ENCODE measurements at places on chromosomes 4 and X.

GRCh38 chr4:140297221-140297570 lies 76.2 kb upstream of the SCOC start:
- no peak for DNase-seq

DNA sequence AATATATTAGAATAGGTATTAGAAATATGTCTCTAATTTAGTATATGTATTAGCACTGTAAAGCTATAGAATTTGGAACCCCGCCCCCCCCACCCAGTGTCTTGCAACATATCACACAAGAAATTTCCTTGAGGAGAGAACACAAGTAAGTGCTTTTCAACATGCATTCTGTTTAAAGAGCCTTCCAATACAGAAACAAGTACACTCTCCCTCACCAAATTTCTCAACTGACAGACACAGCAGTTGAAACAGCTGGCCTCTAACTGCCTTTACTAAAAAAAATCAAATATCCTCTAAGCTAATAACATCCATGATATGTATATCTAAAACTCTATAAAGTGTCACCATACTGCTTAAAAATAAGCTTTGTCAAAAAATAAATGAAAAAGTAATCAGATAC lies 12.4 kb downstream of the CAMK2D start:
- DNase-seq: no peak

- no peak for DNase-seq
These were observed 211.8 kb downstream of the PPP4R3C start for GRCh38 chrX:27251369-27251768.

- DNase-seq: peak; percentile 70
These were observed 2.2 kb downstream of the MAMLD1 start for GRCh38 chrX:150365051-150365989.

GRCh38 chr4:56666279-56666678 lies 14.8 kb downstream of the HOPX start:
- no peak for DNase-seq

- no peak for DNase-seq
These were observed 23.4 kb upstream of the PRPS2 start for GRCh38 chrX:12767856-12768255.

GRCh38 chrX:128781506-128781905 lies 729.3 kb upstream of the ACTRT1 start:
- no peak for DNase-seq

DNA sequence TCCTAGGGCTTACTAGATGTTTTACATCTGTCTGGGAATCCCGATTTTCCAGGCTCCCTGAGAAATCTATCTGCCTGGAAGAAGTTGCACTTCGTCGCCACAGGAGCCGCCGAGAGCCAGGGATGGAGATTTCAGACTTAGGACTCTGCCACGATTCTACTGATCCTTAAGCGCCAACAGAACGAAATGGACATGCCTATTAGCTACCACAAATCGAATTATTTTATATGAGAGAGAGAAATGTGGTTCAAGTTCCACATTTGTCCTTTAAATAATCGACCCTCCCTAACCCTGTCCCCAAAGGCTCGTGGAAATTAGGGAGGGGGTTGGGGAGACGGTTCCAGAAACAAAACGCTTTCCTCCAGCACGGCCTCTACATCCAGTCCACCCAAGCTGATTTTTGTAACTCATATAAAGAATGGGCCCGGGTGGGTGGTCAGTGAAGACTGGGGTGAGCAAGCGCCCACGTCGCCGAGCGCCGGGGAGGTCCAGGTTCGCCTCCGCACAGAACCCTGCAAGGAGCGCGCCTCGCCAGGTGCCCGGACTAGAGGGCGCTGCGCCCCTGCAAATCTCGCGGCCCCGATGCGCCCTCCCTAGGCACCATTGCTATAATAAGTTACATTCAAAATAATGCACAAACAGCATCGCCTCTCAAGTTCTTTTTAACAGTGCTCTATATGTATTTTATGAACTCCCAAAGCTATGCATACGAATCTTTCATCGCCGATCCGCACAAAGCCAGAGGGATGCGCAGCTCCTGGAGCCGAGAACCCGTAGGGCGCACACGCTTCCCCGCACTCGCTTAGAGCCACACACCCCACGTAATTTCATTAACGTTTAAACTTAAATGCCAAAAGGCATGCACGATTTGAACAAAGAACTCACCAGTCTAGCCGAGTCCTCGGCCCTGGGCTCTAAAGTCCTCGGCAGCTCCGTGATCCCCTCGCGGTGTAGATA lies 2.1 kb upstream of the FAT1 start:
- peak; percentile 28 for DNase-seq

- no peak for DNase-seq
These were observed 55.3 kb downstream of the ARHGAP10 start for GRCh38 chr4:147787204-147787603.

DNA sequence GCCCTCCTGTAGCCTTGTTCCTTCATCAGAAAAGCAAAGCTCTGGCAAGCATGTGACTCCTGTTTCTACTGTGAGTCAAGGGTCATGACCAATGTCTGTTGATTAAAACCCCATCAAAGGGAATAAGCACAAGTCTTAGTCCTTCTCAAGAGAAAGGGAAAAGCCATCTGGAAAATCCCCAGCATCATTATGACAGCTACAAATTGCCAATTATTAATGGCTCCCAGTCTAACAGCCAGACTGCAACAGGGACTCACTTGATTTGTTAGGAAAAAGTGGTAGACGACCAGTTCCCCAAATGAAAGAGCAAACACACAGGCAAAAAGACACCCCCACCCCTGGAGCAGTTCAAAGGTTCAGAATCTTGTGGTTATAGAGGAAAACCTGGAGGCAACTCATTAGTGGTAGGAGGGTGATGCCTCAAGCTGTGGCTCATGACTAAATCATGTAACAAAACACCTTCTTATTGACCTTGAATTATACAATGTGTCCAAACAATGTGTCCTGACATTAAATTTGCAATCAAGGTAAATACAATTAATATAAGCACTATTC lies 315.7 kb downstream of the HNRNPD start:
- no peak for DNase-seq

GRCh38 chrX:80578517-80579105 lies 158.4 kb downstream of the TENT5D start:
- peak; percentile 3 for DNase-seq

- no peak for DNase-seq
These were observed 580.1 kb downstream of the RAPGEF2 start for GRCh38 chr4:159682996-159683395.

- no peak for DNase-seq
These were observed 32.9 kb downstream of the SETD7 start for GRCh38 chr4:139523076-139523475.

GRCh38 chrX:42396136-42396535 lies 381.8 kb downstream of the PPP1R2C start:
- DNase-seq: no peak

DNA sequence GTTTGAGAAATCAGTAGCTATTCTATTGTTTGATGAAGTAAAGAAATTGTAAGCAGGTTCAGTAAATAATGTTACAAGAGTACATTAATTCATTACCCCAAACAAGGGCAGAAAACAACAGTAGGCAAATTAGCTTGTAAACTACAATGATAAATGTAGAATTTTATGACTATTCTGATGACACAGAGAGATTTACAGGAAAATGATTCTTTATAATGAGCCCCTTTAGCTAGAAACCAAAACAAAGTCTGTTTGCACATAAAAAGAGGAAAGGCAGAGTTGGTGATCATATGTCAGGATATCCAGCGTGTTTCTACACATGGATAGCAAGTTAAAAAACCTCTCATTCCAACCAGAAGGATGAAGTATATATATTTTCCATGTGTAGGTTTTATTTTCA lies 204.8 kb downstream of the CFAP299 start:
- no peak for DNase-seq

GRCh38 chr4:82864336-82864979 lies 26.5 kb downstream of the SEC31A start:
- no peak for DNase-seq

DNA sequence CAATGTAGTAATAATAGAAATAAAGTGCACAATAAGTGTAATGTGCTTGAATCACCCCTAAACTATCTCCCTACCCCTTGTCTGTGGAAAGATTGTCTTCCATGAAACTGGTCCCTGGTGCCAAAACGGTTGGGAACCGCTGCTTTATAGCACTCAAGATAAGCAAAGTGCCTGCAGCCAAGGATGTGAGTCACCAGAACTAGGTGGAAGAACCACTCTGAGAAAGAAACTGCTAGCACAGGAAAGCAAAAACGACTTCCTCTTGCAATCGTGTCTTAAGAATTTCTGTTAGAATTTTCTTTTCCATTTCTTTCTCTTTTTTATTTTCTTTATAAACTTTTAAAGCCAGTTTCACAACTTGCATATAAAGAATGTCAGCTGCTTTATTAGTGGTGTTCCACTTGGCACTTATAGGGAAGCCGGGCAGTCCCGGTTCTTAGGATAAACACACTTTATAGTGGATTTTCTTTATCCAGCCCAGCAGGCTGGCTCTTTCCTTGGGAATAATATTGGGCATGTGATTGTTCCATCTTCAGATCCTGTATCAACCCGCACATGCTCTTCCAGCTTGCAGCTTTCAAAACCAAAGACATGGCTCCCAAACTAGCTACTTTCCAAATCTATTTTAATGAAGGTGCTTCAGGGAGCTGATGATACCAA lies 32.3 kb upstream of the CXCL8 start:
- no peak for DNase-seq

- peak; percentile 23 for DNase-seq
These were observed 1.2 kb downstream of the MGST2 start for GRCh38 chr4:139666735-139667281.

DNA sequence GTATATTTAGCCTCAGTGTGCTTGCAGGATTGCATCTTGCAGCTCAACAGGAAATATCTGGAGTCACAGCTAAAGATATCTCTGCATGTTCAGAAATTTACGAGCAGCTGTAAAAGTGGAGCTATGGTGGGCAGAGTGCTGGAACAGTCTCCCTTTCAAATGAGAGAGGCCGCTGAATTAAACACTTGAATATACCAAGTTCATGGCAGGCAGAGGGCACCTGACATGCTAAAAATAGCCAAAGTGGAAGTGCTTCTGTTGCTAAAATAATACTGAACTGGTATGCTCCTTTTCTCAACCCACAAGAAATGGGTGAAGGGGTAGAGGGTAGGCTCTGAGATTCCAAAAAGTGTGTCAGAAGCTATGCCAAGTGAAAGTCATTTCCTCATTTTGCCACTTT lies 98.1 kb downstream of the MGST2 start:
- no peak for DNase-seq

DNA sequence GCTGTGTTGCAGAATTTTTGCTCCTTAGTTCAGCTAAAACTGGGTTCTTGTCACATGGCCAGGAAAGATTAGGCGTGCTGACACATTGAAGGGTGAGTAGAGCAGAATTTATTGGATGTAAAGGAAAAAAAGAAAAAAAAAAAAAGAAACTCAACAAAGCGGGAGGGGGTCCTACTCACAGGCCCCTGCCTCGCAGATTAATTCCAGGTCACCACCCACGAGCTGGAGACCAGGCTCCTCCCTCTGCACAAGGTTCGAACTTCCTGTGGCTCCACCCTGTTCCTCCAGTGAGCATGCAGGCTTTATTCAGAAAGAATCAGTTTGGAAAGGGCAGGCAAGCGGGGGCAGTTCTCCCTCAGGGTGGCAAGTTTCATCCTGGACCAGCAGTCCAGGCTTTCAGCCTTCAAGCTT lies 17.1 kb downstream of the MGST2 start:
- no peak for DNase-seq

DNA sequence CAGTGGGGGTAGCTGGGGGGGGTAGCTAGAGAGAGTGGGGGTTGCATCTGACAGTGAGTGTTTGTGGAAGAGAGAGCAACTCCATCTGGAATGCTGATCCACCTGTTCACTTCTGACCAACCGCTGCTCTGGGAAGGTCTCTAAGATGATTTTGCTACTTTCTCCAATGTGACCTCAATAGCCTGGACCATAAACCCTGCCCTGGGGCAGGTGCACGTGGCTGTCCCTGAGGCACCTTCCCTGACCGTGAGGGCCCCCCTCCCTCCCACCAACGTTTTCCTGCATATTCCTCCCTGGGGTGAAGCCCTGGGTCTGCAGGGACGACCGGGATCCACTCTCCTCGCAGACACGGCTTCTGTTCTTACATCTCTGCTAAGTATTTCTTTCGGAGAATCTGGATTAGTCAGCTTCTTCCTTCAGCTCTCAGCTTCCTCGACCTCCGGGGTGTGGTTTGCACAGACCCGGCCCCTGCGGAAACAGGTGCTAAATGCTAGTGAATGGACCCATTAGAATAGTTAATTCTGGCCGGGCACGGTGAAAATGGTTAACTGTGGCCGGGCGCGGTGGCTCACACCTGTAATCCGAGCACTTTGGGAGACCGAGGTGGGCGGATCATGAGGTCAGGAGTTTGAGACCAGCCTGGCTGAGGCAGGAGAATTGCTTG lies 21.4 kb upstream of the PLCXD1 start:
- DNase-seq: no peak

DNA sequence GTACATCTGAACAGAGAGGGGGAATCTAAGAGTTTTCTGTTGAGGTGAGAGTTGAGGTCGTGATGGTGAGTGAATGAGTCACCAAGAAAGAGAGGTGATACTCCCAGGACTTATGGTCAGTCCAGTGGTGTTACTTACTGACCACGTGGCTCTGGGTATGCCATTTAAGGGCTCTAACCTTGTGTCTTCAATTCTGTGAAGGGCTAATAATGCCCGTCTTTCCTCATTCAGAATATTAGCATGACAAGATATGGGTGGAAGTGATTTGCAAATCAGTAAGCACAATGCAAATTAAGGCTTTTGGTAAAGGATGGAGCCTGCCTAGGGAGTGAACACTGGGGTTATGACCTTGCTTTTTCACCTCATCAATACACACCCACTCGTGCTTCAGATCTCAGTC lies 75.2 kb downstream of the COQ2 start:
- no peak for DNase-seq

- no peak for DNase-seq
These were observed 100.1 kb upstream of the SCML1 start for GRCh38 chrX:17637235-17637634.

- DNase-seq: no peak
These were observed 86.8 kb downstream of the DIAPH2 start for GRCh38 chrX:96771486-96771885.

DNA sequence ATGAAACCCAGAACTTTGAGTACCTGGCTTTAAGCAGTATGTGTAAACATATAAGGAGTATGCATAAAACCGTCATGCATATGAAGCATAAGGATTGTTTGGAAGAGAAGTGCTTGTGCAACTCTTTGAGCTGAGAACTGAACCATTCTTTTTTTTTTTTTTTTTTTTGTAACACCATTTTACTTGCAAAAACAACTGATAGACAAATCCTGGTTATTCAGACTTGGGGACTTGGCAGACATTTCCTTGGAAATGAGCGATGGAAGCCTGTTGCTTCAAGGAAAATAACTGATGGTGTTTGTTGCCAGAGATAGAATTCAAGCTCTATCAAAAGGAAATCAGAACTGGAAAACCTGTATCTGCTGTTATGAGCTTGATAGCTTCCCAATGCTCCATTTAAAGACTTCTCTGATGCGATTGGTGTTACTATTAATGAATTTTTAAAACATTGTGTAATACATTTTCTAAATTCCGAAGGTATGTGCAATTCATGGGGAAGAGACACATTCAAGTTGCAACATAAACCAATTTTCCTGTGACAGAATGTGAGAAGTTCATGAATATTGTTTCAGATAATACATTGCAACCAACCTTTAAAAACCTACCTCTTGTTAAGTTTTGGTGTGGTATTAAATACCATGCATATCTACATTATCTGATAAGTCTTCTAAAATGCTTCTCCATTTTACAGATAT lies 47.0 kb upstream of the FAT1 start:
- DNase-seq: no peak

GRCh38 chr4:38523524-38524448 lies 140.2 kb upstream of the KLF3 start:
- no peak for DNase-seq
